WERI-Rb-1 (cell line): ENCODE measurements at places on chromosomes 12 and 14.

- DNase-seq = peak; percentile 69
Measured at GRCh38 chr12:63276537-63277365, 125.8 kb upstream of the AVPR1A start.

GRCh38 chr12:124194893-124195566, 99.9 kb upstream of the RFLNA start:
- no peak for DNase-seq

GRCh38 chr12:38555620-38556591, 239.3 kb downstream of the ALG10B start:
- DNase-seq = no peak

DNA sequence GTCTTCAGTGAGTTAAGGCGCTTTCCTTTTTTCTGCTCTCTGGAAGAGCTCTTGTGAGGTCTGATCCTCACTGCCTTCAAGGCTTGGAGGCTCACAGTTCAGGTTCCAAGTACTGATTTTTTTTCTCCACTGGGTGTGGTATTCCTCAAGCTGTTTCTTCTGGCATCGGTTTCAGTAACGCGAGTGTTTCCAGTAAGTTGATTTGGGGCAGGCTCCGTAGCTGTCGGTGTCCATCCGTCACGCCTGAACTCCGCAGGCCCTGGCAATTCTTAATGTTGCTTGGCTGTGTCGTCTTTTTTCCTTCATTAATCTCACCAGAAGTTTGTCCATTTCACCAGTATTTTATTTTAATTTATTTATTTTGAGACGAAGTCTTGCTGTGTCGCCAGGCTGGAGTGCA, 30.6 kb downstream of the LRCOL1 start:
- no peak for DNase-seq

- no peak for DNase-seq
Measured at GRCh38 chr12:64061868-64062375, 160.2 kb downstream of the KICS2 start.

DNA sequence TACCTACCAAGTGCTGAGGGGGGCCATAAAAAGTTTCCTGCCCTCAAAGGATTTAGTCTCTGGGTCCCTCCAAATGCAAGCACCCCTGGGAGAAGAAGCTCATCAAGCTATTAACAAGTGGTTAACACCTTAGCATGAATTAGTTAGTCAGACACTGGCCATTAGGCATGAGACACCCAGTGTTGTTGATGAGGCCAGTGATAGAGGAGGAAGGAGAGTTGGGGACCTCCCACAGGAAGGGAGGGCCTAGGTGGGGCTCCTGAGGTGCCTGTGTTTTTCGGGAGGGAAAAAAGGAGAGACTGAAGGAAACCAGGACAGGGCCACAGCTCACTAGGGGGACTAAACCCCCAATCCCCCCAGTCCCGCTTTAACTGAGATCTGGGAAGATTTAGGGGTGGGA, 4.5 kb upstream of the KRT71 start:
- no peak for DNase-seq

GRCh38 chr12:115001571-115002180, 317.7 kb upstream of the TBX3 start:
- DNase-seq = no peak

- DNase-seq = no peak
Measured at GRCh38 chr12:15942475-15942874, 31.3 kb downstream of the DERA start.

GRCh38 chr14:83101846-83102245, 1568.2 kb upstream of the SEL1L start:
- no peak for DNase-seq

DNA sequence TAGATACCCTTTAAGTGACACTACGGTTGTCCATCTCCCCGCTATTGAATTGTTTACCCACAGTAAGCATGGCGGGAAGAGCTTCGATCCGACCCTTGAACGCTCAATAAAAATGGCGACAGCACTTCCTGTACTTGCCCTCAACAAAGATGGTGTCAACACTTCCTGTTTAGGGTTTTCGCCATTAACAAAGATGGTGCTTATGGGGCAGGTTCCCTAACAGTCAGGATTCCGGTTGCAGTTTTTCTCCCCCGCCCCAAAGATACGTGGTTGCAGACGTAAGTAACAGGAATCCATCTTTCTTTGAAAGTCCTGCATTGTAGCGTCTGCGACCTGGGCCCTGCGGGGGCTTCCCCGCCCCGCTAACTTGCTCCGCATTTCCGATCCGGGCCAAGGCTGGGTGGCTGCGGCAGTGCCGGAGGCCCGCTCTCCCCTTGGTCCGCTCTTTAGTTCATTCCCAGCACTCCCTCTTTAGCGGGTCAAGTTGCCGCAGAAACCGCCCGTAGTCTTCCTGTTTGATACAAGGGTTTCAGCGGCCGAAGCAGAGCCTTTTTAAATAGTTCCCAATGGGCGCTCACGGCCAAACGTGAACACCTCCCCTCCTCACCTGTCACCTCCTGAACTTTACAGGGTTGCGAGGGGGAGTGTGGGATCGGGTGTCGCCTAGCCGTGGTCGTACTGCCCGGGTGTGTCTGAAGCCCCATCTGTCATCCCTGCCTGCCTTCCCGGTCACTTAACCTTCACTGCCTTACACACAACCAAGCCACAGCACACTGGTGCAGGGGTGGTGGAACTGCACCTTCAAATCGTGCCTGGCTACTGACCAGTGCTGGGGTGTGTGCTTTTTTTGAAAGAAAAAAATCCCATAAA, at the start of gene CRADD:
Gene CRADD, plus strand, starts transcription at position 181 of the 870 bp plus-strand sequence.
- peak; percentile 83 for DNase-seq

- no peak for DNase-seq
Measured at GRCh38 chr12:117298648-117299225, 62.7 kb downstream of the NOS1 start.

DNA sequence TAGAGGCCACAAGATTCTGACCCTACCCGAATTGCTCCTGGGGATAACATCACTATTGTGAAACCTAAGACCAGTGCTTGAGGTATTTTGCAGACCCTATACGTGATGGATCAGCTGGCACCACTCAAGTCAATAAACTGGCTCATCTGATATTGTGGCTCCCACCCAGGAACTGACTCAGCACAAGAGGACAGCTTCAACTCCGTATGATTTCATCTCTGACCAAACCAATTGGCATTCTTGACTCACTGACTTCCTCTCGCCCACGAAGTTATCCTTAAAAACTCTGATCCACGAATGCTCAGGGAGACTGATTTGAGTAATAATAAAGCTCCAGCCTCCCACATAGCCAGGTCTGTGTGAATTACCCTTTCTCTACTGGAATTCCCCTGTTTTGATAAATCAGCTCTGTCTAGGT, 1036.1 kb upstream of the TMEM132C start:
- no peak for DNase-seq

GRCh38 chr14:101972126-101972866, 7.9 kb downstream of the DYNC1H1 start:
- DNase-seq = no peak

GRCh38 chr14:60862283-60862682, 118.6 kb downstream of the TRMT5 start:
- DNase-seq = no peak

GRCh38 chr12:103548622-103549601, 38.2 kb upstream of the STAB2 start:
- peak; percentile 73 for DNase-seq

GRCh38 chr12:21370845-21371449, 1.8 kb upstream of the IAPP start:
- no peak for DNase-seq

DNA sequence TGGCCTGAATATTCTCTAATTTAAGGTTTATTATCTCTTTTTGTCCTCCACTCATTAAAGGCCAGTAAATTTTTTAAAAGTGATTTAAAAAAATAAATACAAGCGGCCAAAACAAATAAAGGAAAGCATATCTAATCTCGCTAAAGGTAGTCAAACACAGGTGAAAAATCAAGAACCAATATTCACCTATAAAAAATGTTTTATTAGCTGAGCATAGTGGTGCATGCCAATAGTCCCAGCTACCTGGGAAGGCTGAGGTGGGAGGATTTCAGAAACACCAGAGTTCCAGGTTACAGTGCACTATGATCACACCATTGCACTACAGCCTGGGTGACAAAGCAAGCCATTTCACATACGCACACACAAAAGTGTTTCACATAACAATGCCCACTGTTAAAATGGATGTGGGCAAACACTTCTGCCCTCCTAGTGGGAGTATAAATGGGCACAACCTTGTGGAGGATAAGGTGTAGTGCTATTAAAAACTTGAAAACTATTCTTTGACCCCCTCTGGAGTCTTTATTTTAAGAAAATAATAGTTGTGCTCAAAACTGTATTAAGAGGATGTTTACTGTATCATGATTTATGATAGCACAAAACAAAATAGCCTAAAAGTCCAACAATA, 32.7 kb upstream of the NAP1L1 start:
- no peak for DNase-seq

DNA sequence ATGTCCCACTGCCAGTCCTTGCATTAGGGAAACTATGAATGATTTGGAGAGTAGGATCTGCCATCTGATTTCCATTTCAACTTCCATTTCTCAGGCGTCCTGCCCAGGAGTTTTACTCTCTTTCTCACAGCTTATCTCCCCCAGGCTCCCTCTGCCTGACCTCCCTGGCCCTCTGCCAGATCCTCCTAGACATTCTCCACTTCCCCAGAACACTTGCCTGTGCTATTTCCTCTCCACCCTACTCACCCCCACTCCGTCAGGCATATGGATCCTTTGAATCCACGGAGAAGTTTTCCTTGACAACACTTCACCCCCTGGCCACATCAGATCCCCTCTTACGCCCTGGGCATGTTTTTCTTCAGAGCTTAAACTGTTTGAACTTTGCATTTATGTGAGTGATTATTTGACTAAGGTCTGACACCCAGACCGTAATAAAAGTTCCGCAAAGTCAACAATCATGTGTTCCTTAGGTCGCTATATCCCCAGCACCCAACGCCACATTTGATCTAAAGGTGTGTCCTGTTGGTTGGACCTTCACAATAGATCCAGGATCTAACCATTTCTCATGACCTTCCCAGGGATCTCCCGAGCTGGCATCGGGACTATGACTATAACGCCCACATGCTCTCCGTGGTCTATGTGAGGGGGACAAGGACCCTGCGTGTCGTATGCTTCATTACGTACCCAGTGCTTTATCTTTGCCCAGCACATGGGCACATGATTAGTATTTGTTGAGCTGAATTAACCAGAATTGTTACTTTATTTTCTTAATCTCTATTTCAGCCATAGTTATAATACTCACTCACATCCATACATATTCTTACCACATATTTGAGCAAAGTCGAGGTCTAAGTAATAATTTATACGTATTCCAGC, 255.8 kb upstream of the FOXN3 start:
- DNase-seq = no peak

DNA sequence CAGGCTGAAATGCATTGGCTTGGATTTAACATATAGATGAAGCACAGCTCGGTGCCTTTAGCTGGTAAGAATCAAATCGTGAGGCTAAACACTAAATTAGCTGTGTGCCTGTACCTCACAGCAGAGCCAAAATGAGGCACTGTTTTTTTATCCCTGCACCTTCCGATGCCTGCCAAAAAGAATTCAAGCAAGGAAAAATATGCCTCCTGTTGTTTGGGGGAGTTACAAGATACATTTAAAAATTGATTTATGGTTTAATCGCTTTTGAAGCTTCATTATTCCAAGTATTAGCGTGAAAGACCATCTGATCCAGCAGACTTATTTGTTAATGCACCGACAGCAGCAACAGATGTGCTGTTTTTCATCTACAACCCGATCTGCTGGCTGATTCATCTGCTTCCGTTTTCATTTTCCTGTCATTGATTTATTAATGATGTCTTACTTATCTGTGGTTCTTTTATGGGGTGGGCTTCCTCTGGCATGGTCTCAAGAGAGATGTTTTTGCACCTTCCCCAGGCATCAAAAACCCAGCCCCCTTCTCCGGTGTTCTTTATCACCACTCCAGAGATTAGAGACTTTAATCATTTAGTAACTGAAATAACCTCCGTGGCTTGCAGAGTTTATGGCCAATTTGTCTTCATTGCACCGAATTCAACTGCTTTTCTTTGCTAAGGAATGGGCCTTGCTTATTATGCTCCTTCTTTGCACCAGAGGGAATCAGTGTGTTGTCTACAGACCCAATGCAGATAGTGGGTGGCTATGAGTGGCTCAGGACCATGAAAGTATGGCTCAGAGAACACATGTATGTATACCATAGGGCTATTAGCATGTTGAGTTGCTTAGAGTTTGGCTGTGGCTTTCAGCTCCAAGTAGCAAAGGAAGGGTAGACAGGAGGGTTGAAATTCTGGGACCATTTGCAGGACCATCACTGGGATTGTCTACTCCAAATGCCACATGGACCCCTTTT, 166.8 kb upstream of the TMEM260 start:
- DNase-seq = no peak
